ENCODE measurements at places on chromosomes 2 and 18.

GRCh38 chr2:77310416-77310815 lies 211.8 kb downstream of the LRRTM4 start:
- no peak for DNase-seq

DNA sequence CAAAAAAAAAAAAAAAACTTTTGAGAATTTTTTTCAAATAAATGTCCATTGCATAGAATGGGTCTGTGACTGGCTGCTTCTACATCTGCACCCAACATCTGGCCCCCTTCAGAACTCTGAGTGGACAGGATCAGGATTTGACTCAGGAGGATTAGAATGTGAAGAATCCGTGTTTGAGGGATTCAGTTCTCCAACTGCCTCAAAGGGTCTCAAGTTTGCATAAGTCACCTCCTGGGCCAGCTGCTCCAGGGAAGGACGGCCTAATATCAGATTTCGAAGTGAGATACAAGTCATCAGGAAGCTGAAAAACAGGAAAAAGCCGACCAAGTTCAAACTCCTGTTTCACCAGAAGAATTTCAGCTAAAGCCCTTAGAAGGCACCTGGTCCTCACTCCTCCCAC lies 10.9 kb downstream of the MAT2A start:
- no peak for DNase-seq

DNA sequence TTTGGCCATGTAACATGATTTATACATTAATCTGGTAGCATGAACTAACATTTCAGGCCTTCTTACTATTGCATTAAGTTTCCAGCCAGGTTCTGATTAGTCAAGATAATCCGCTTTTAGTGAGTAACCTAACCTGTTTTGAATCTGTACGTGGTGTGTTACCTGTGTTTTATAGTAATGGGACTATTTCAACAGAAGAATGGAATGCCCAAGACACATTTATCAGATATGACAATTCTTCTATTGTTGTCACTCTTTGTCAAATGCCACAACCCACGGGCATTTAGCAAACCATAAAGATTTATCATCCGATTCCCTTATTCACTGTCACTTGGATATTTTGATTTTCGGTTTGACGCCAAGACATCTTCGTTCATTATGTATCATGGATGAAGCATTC lies 117.9 kb downstream of the ETAA1 start:
- DNase-seq = no peak

GRCh38 chr2:228646061-228646460 lies 464.6 kb upstream of the SPHKAP start:
- peak; percentile 51 for DNase-seq

DNA sequence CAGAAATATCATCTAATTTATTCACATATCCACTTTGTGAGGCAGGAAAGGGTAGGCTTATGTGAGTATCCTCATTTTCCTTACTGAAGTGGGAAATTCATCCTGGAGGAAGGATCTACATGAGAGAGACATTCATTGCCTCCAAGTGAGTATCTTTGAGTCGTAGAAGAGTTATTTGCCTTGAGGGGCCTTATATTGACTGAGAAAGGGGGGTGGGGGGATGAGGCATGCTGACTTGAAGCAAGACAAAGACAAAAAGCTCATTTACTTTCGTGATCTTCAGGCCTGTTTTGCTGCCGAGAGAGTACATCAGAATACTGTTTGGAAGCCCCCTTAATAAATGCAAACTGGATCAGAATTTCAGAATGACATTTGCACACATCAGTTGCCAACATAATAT lies 17.6 kb upstream of the NEDD4L start:
- DNase-seq = no peak

- DNase-seq = no peak
Observed at GRCh38 chr2:64865831-64866345, 123.3 kb upstream of the SLC1A4 start.

- no peak for DNase-seq
Observed at GRCh38 chr2:164778723-164779122, 62.9 kb downstream of the COBLL1 start.

GRCh38 chr2:100745604-100746003 lies 74.3 kb upstream of the NPAS2 start:
- DNase-seq = no peak

- no peak for DNase-seq
Observed at GRCh38 chr2:46388881-46389280, 90.5 kb upstream of the TMEM247 start.

- DNase-seq = no peak
Observed at GRCh38 chr2:179796213-179797007, 65.0 kb downstream of the ZNF385B start.

DNA sequence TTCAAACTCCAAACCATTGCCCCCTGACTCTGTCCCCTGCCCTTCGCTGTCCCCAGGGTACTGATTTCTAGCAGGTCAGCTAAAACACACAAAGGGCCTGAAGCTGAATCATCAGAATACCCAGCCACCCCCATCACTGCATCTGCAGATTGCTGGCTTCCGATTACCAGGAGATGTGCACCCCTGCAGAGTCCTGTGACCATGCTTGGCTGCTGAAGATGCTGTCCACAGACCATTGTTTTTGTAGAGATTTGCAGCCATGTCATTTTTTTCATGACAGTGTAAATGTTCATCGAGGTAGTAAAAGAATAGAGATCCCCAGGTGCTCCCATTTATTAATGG lies 463.3 kb downstream of the STK39 start:
- no peak for DNase-seq

GRCh38 chr2:232024457-232024856 lies 62.9 kb downstream of the DIS3L2 start:
- DNase-seq = no peak

DNA sequence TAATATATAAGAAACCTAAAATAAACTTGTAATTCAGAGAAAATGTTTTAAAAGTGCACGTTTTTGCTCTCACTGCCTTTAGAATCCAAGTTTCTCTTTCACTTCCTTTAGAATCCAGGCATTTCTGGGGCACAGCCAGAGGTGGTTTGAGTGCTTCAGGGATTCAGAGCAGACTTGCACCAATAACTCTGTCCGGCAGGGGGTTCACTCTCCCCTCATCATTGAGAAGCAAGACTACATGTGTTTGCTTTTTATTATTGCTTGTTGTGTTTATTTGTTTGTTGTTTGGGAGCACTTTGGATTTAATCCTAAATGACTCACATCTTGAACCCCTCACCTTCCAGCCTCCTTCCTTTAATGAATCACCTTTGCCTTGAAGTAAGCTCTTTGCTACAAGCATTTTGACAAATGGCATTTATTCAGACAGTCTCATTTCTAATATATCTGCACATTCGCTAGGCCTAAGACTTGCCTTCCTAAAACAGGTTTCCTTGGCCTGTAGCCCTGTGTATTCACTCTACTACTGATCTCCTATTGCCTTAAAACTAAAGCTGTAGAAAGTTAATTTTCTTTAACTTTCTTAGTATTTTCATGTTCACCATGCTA lies 233.5 kb upstream of the ATP5MC3 start:
- DNase-seq = peak; percentile 66

DNA sequence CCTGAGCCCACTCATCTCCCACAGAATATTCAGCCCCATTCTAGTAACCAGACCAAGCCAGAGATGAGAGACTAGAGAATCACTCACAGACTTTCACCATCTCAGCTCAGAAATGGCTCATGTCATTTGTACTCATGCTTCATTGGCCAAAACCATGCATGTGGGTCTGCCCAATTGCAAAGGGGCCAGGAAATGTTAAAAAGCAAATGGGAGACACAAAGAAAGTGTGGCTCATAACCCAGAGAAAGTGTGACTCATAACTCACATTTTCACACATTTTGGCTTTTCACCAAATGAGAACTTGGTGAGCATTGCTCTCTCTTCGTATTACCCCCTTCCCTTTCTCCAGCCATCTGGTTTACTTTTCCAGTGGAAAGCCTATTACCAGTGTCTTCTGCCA lies 66.2 kb downstream of the MDH1 start:
- DNase-seq = no peak

DNA sequence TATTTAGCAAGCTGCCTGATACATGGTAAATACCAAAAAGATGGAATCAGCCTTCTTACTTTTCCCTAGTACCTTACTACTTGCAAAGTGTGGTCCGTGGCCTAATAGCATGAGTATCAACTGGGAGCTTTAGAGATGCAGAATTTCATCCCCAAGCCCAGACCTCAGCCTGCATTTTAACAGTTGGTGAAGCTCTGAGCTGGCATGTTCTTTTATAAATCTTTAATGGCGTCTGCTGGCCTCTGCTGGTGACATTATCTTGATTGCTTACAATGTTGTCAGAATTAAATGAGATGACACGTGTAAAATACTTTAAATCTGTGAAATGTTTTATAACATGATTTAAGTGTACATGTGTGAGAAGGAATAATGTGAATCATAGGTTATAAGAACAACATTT lies 115.1 kb upstream of the NOSTRIN start:
- no peak for DNase-seq

DNA sequence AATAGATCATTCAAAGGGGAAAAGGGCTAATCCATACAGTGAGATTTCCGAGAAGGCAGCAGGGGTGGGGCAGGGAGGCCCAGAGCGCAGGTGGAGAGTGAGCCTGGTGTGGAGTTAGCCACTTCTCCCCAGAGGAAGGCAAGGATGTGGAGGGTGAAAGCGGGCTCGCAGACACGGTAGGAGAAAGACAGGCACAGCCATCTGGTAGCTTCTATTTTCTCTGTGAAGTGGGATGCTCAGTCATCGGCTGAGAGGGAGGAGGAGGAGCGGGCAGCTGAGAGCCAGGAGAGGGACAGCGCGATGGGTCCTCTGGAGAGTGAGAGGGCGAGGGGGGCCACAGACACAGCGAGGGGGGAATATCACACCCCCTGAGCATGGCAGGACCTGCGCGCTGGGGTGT lies 153.3 kb upstream of the NDUFV2 start:
- DNase-seq = no peak

DNA sequence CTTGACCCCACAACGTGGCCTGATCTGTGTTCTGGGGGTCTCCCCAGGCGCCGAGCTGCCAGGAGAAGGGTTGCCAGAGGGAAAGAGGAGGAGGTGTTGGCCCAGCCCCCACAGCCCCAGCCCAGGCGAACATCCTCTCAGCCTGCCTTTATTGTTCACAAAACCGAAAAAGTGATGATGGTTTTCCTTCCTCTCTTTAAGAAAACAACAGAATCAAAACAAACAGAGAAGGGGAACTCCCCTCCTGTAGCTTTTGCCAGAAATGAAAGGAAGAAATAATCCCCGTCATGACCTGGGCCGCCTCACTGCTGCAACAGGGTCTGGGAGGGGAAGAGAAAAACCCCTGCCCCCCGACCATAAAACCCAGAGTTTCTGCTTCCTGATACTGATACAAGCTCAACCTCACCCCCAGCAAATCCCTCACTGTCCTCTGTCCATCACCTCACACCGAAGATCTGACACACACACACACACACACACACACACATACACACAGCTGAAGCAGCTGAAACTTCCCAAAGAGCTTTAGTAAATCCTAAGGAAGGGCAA lies 52.0 kb downstream of the ZFP36L2 start:
- no peak for DNase-seq

- DNase-seq = no peak
Observed at GRCh38 chr2:98560256-98560771, 48.0 kb downstream of the COA5 start.

DNA sequence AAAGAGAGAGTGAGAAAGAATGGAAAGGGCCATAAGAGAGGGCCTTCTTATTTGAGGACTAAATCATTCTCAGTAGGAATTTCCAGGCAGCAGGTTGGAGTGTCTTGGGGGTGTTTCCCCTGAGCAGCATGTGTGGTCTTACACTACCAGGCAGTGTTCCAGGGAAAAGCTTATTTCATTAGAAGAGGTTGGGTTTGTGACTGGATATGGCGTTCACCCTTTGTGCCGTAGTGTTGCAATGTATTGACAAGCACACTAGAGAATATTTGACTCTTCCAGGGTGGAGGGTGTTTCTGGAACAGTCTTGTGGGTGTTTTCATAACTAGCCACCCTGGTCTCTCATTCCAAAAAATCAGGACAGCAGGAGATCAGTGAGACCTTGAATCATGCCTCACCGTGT lies 105.5 kb downstream of the NRP2 start:
- no peak for DNase-seq

DNA sequence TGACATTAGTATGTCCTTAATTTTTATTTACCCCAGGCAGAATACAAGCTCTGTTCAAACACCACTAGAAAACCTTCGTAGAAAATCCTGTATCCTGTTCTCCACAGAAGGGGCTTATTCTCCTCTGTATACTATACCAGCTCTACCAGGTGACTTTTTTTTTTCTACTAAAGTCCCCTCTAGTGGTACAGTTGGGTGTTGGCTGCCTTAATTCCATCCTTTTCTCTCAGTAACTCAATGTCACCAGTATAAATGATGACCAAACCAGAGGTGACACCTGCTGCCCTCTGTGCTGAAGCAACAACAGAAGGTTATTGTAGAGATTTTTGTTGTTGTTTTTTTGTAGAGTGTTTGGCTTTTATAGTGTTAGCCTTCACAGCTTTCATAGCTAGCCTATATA lies 1322.0 kb downstream of the LRP1B start:
- DNase-seq = peak; percentile 41

DNA sequence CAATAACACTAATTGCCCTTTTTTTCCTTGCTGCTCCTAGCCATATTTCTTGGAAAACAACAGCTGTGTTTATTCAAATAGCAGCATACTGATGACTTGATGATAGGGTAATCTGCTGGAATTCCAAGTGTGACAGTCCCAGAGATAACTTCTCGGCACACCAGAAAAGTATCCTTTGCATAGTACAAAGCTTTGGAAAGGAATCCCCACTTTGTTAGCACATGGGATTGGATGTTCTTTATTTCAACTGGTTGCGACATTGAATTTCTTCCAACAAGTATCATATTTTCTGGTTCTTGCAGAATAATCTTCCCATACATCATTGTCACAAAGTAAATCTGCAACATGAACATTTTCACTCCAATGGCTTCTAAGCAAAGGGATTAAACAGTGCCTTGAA lies 445.8 kb upstream of the ACVR2A start:
- no peak for DNase-seq

GRCh38 chr2:62568983-62569837 lies 63.2 kb upstream of the TMEM17 start:
- no peak for DNase-seq

GRCh38 chr18:61973273-61974115 lies 80.7 kb upstream of the RNF152 start:
- DNase-seq = no peak

- DNase-seq = no peak
Observed at GRCh38 chr2:195664528-195664927, 7.5 kb downstream of the SLC39A10 start.

GRCh38 chr2:104853534-104854497 lies at the start of gene POU3F3:
Gene POU3F3 (plus strand): TSS chr2:104854115. CDS start chr2:104855511, 1,396 bp downstream.
- DNase-seq = no peak

- no peak for DNase-seq
Observed at GRCh38 chr18:6835345-6835744, 105.8 kb downstream of the ARHGAP28 start.

DNA sequence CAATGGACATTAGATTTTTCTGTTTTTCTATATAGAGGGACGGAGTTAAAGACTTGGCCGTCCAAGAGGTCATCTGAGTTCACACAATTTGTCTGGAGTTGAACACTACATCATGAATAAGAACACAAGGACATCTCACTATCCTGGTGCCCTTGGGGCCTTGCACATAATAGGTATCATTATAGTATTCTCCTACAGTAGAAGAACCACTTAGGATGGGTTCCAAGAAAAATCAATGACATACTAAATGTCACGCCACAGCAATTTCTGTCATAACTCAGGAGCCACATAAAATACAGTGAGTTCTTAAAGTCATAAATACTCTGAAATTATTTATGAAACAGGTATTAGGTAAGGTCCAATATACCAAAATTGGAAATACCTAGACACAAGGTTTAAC lies 154.4 kb downstream of the NCKAP5 start:
- DNase-seq = no peak
